ENCODE measurements at places on chromosomes 7 and 10.
A peak's percentile ranks its signal among the peaks of the same experiment; 100 is the strongest.

- no peak for DNase-seq
Observed at GRCh38 chr10:26326851-26327250, 110.3 kb downstream of the GAD2 start.

DNA sequence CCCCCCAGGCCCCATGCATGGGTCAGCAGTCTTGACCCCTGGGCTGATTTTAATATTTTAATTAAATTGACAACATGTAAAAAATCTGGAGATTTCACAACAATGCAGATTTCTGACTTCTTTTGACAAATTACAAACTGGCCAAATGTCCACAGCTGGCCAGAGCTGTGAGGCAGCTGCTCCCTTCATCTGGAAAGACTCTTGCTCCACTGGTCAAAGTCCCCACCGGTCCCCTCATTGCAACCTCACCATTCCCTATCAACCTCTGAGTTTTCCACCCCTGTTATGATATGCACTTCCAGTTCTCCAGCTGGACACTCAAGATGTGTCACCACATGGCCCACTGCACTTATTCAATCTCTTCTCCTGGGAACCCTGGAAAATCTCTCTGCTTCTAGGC, 266.2 kb downstream of the KCNMA1 start:
- DNase-seq, result no peak

DNA sequence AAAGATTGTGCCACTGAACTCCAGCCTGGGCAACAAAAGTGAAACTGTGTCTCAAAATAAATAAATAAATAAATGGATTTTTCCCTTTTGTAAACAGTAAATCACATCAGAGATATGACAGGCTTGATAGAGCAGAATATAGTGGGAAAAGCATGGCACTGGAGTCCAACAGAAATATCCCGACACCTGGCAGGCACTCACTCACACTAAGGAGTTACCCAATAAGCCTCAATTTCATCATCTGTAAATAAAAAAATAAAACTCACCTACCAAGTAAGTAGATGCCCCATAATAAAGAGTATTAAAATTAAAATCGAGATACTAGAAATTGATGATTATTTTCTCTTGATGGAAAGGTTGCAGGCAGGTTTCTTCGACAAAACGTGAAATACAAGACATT, 1.7 kb downstream of the ATE1 start:
- no peak for DNase-seq

DNA sequence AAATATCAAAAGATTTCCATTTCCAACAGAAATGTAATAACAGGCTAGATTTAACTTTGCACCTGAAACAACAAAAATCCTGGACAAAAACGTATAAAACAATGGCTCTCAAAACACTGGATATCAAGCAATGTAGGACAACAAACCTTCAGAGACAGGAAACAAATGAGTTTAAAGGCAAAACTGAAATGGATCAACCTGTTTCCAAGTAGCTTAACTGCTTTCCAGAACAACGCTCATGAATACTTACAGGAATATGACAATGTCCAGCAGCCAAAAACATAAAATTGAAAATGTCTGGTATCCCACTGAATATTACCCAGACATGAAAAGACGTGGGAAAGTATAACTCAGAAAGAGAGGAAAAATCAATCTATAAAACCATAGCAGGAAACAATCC, 62.8 kb downstream of the CUBN start:
- DNase-seq, result no peak

- DNase-seq, result no peak
Observed at GRCh38 chr10:93299195-93299594, 182.9 kb downstream of the MYOF start.

DNA sequence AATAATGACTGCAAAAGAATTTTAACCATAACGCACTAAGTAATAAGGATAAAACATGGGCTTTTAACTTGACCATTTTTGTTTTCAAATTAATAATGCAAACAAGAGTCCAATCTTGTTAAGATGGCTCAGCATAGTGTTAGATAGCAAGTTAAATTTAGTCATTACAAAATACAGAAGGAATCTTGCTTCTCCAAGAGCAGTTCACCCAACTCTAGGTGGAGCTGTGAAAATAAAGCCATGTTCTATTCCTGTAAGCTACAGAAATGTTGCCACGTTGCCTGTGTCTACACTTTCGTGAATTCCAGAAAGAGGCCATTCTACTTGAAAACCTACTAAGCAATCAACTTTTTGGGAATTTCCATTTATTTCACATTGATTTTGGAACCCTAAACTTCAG, 191.9 kb downstream of the SFMBT2 start:
- no peak for DNase-seq

- no peak for DNase-seq
Observed at GRCh38 chr10:24452030-24452429, 243.1 kb downstream of the KIAA1217 start.

DNA sequence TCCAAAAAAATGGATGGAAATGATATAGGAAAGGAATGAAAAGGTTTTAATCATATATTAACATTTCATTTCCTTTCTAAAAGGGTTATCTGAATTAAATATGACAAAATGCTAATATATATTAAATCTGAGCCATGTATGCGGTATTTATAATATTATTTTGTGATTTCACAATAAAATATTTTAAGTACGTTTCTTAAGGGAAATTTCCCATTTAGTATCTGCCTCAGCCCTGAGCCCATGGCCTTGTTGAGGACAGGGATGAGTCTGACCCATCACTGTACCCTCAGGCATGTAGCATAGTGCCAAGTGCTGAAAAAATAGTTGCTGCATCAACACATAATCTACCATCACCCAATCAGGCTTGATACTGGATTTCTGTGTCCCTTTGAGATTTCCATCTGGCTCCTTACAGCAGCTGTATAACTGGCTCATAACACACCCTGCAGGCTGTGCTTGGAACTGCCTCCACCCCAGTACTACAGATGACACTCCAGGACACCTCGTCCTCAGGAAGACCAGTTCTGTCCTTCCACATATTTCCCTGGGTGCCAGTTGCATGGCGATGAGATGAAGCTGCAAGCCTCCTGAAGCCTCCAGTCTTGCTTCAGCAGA, 59.4 kb upstream of the ASAH2 start:
- peak; percentile 42 for DNase-seq

- no peak for DNase-seq
Observed at GRCh38 chr7:102889851-102890250, 22.9 kb upstream of the LRRC17 start.

DNA sequence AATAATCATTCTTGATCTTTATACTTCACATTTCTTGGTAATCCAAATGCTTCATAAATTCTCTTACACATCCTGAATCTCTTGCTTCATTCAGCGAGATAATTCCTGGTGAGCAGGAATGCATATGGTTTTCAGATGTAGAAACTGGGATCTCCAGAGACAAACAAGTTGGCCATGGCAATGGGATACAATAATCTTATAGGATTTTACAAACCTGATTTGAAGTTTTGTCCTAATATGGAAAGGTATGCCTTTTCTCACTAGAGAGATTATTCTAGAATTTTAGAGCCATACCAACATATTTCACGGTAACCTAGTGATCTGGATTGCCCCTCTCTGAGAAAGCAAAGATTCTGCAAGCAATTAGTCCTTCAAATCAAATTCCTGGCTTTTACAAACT, 13.1 kb upstream of the TRDMT1 start:
- no peak for DNase-seq

- DNase-seq, result no peak
Observed at GRCh38 chr7:69309601-69310000, 288.7 kb upstream of the AUTS2 start.

Data from HuH-7 (cell line).